ENCODE measurements at places on chromosomes 13 and 19.

- DNase-seq, result no peak
Observed at GRCh38 chr19:33557720-33558119, 36.1 kb upstream of the PEPD start.

- DNase-seq, result no peak
Observed at GRCh38 chr19:18859676-18860301, 28.0 kb downstream of the UPF1 start.

- DNase-seq, result no peak
Observed at GRCh38 chr13:46382224-46382623, 4.8 kb downstream of the RUBCNL start.

DNA sequence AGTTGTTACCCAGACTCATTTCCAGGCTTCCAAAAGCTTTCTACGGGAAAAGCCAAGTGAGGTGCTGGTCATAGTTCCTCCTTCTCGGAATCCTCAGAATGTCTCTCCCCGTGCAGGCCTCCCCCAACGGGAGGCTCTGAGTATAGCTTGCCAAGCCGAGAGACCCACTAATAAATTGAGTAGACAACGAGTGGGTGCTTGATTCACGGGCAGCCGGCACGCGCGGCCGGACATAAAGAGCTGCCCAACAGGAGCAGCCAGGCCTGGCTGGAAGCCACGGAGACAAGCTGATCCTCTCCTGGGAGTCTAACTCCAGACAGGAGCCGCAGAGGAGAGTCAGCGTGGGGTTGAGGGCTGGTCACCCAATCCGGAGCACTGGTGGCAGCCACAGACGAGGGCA is 43.4 kb upstream of the MEDAG start:
- DNase-seq, result no peak

GRCh38 chr19:1107661-1108261 is 4.0 kb downstream of the GPX4 start:
- no peak for DNase-seq

DNA sequence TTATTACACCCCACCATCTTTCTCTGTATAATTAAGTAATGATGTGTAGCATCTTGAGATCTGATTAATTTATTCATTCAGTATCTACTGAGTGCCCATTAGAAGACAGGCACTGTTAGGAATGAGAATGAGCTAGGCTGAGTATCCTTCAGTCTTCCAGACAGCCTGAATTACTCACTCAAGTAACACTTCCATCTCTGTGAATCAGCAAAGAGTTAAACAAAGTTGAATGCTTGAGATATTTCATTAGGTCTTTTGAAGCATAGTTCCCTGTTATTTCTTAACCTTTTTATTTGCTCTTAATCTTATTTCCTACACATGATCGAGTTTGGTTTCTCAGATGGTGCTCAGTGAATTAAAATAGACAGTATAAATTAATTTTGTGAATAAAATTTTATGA is 413.7 kb downstream of the DCT start:
- peak; percentile 22 for DNase-seq

DNA sequence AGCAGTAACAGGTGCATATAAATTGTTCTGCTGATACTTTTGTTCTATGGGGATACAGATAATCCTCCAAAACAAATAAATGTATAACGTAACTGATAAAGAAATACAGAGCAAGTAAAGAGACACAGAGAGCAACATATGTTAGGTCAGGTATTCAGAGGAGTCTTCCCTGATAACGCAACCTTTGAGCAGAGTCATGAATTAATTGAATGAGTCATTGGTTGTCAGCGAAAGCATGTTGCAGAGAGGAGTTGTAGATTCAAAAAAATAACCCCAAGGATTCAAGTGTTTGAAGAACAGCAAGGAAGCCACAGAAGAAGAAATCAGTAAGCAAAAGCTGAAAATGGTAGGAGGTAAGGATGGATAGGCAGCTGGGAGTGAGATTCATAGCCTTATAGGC is 245.2 kb downstream of the TBC1D4 start:
- DNase-seq, result no peak

DNA sequence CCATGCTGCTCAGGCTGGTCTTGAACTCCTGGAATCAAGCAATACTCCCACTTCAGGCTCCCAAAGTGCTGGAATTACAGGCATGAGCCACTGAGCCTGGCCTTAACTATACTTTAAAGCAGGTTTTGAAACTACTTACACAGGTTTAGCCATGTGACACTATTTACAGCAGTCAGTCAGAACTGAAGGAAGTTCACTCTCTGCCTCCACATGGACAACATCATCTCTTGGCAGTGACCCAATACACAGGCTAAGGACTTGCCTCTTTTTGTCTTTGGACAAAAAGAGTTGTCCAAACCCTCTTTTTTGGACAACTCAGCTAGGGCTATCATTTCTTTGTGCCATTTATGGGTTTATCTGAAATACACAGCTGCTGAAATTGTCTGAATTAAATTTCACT is 89.0 kb upstream of the CLDN10 start:
- DNase-seq, result peak; percentile 14

DNA sequence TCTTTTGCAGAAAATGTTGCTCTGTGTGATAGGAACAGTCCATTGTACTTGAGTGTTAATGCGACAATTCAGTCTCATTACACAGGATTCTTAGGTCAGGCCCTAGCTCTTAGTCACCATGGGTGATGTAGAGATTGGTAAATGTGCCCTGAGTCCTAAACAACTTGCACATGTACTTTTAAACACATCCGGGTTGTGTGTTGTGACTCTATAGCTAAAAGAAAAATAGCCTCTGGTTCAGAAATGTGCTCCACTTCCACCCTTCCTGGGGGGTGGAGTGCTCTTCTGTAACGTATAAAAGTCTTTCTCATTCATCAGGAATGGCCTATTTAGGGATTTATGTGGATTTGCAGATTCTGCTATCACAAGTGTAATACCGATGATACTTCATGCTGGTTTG is 5.2 kb downstream of the SPATA13 start:
- no peak for DNase-seq

DNA sequence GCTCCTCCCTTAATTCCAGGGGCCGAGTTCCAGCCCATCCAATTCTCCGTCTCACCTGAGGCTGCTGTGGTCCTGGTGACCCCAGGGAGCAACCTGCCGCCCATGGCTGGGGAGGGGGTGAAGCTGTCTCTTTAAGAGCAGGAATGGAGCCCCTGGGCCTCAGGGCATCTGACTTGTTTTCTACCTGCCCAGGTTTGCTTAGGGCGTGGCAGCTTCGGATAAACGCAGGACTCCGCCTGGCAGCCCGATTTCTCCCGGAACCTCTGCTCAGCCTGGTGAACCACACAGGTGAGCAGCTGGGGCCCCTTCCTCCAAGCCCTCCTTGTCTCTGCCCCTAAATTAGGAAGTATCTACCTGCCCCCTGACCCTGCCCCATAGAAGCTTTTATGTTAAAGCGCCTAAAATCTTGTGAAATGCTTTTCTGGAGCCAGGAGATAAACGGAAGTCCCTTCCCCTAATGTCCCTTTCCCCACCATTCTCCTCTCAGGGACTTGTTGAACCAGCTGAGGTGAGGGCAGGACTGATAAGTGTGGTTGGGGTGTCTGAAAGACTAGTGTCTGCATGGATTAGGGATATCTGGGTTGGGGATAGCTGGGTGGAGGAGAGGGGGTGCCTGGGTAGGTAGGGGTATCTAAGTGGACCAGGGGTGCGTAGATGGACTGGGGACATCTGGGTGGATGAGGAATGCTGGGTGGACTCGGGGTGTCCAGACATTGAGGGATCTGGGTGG is 614 bp downstream of the FXYD3 start:
- no peak for DNase-seq

- no peak for DNase-seq
Observed at GRCh38 chr13:29315847-29316246, 279.6 kb downstream of the SLC7A1 start.

GRCh38 chr19:40139533-40140287 is 49.0 kb upstream of the ZNF780A start:
- peak; percentile 45 for DNase-seq

- DNase-seq, result no peak
Observed at GRCh38 chr19:648904-649801, 9.5 kb downstream of the FGF22 start.

GRCh38 chr19:45677351-45678230 is 9.6 kb downstream of the GIPR start:
- DNase-seq, result peak; percentile 84

DNA sequence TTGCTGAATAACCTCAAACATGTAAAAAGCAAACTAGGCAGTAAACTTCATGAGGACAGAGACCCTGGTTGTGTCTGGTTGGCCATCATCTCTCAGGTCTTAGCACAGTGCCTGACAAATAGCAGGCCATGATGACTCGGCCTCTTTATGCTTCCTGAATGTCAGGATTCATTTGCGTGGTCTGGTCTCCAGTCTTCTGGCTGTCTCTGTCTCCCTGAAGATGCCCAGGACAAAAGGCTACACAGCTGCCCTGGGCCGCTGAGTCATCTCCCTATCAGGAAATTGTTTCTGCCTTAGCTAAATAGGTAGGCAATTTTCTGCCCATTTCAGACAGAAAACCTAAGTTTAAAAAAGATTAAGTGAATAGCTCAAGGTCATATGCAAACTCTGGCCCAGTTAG is 84.1 kb upstream of the FNDC3A start:
- DNase-seq, result peak; percentile 45

DNA sequence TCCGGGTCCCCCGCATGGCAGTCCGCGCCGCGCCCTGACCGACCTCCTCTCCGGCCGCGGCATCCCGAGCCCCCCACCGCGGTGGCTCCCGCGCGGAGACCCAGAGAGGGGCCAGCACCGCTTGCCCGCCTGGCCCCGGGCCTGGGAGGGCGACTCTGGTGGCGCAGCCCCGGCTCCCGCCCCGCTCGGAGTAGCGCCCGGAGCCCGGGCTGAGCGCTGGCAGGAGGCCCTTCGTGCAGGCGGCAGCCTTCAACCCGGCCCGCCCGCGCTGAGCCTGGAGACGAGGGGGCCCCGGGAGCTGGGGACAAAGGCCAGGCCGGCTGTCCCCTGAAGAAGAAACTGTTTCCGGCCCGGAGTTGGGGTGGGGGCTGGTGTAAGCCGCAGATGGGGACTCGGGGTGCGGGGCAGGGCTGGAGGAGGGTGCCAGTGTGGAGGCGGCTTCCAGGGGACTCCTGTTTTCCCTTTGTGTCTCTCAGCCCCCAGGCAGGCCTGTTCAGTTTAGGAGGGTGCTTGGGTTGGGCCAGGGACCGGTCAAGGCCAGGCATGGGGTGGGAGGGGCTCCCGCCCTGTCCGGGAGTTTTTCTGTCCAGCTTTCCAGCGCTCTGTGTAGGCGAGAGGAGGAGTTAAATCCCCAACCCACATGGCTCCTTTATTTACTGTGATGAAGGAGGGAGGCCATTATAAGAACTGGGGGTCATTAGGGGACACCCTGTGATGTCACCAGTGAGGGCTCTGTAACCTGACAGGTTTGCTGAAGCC is 935 bp downstream of the LRP3 start:
- DNase-seq, result no peak

GRCh38 chr13:51764184-51765141 is 39.5 kb downstream of the DHRS12 start:
- peak; percentile 63 for DNase-seq

- no peak for DNase-seq
Observed at GRCh38 chr19:29515706-29516357, 10.0 kb upstream of the VSTM2B start.

DNA sequence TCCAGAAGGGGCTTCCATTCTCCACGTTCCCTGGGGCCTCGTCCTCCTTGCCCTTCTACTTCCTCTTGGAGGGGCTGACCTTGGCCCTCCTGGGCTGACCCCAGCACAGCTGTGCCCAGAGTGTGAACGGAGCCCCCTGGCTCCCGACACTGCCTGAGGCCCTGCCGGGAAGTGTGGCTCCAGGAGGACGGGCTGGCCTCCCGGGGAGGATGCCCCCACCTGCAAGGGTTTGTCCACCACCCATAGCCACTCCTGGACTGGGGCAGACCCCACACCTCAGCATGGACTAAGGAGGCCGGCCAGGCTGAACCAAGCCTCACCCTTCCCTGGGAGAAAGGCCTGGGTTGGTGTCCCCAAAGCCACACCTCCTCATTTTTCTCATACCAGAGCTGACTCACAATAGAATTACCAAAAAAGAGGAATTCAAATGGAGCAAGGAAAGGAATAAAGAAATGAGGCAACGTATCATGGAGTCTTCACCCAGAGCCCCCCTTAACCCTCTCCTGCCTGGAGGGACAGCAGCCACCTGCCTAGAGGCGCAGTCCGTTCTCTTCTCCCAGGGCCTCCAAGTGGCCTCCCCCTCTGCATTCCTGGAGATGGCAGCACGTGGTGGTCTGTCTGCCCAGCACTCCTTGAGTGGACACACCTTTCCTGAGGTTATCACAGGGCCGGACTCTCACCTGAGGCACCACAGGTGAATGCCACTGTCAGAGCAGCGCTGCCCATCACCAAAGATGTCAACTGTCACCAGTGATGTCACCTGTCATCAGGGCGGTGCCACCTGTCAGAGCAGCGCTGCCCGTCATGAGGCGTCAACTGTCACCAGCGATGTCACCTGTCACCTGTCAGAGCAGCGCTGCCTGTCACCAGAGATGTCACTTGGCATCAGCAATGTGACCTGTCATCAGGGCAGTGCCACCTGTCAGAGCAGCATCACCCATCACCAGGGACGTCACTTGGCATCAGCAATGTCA is 3.1 kb upstream of the C13orf46 start:
- DNase-seq, result peak; percentile 46

GRCh38 chr13:36030670-36031331 is 100.4 kb downstream of the DCLK1 start:
- DNase-seq, result no peak

GRCh38 chr19:15379999-15380647 is 536 bp upstream of the AKAP8 start:
- DNase-seq, result peak; percentile 18

DNA sequence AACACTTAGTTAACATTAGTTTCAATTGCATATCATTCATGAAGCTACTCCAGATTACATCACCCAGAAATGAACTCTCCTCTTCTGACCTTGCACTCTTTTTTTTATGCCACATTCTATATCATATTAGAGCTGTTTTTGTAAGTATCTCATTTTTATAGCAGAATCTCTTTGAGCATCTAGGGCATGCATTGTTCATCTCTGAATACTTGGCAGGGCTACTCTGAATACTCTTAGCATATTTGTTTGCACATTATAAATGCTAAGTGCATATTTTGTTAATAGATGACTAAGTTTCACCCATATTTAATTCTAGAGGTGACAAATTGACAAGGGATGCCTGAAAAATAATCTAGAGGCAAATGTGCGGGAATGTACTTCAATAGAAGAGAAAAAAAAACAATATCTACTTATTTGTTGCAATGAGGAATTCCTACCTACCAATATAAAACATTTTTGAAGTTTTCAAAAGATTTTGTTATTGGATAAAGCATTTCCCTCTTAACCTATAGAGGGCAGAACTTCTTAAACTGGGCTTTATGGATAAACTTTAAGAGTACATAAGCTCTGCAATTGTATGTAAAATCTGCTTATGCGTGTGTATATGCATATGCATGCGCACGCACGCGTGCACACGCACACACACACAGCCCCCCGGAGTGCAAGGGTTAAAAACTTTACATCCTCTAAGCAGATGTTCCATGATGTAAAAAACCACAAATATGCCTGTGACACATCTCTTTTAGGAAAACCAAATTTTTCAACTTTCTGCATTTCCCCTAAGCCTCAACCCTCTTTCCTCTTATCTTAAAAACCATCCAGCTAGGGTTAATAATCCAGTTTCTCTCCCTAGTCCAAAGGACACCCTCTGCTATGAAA is 73.0 kb upstream of the OXGR1 start:
- DNase-seq, result no peak

All from kidney glomerular epithelial cell (primary cell).